ENCODE measurements at places on chromosomes 2 and 18.

- DNase-seq: no peak
These were observed 191.0 kb upstream of the CCDC150 start for GRCh38 chr2:196448407-196449079.

- DNase-seq: no peak
These were observed 79.5 kb downstream of the SLC8A1 start for GRCh38 chr2:40372283-40372985.

DNA sequence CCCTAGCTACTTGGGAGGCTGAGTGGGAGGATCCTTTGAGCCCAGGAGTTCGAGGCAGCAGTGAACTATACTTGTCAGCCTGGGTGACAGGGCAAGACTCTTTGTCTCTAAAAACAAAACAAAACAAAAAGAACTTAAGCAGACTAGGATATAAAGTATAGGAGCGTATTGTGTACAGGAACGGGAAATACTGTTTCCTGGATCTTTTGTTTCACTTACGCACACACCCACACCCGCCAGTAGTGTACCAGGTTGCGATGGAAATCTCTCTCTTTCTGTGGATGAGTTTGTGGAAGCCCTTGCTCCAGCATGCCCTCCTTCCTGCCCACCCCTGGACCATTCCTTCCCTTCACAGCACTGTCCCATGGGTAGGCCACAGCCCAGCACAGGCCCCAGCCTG is 136.3 kb downstream of the RPIA start:
- no peak for DNase-seq

GRCh38 chr2:201730651-201731285 is 32.3 kb upstream of the MPP4 start:
- no peak for DNase-seq

GRCh38 chr2:184814421-184814820 is 216.1 kb downstream of the ZNF804A start:
- no peak for DNase-seq

DNA sequence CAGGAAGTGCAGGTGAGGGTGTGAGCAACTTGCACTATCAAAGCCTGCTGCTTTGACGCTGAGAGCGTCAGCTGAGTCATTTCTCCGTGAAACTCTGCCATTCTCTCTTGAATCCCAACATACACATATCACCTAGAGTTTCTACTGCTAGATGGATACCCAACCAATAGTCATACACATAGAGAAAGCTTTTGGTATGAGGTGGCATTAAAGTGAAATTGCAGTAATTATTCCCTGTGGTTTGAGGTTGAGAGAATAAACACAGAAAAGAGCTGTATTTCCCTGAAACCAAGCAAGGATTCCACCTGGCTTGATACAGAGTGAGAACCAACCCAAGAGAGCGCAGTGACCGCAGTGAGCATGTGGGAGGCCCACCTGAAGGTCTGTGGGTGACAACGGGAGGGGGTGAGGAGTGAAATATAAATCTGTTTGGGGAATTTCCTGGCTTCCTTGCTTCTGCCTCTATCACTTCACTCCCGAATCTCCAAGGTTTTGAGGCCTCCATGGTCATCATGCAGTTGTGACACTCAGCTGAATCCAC is 28.8 kb upstream of the TMEM18 start:
- no peak for DNase-seq

GRCh38 chr2:167646557-167646956 is 600.8 kb downstream of the STK39 start:
- no peak for DNase-seq

DNA sequence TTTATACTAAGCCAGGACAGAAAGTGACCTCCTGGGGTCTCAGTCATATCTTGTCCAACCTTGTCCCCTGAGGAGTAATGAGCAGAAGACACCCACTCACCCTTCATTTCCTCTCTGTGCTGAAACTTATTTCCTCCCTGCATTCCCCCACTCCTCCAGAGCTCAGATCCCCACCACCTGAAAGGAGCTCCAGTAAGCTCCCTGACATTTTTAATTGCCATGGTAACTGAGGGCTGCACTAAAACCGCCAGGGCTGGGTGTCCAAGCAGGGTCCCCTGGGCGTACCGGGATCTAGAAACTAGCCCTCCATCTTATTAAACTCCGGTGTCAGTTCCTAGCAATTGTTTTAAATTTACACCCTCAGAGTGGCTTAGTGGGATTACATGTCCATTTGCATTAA is 393.3 kb upstream of the HNRNPA3 start:
- DNase-seq: no peak

DNA sequence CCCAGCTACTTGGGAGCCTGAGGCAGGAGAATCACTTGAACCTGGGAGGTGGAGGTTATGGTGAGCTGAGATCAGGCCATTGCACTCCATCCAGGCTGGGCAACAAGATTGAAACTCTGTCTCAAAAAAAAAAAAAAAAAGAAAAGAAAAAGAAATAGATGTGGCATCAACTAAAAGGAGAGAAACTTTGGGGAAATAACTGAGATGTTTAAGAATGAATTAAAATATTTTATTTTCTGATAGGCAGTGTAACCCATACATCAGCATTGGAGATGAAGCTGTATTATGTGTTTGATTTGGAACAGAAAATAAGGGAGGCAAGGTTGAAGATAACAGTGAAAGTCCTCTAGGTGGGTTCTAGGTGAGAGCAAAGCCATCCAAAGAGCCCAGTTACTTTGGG is 110.7 kb upstream of the HNRNPA3 start:
- no peak for DNase-seq

GRCh38 chr2:165725421-165725820 is 68.6 kb downstream of the GALNT3 start:
- no peak for DNase-seq

DNA sequence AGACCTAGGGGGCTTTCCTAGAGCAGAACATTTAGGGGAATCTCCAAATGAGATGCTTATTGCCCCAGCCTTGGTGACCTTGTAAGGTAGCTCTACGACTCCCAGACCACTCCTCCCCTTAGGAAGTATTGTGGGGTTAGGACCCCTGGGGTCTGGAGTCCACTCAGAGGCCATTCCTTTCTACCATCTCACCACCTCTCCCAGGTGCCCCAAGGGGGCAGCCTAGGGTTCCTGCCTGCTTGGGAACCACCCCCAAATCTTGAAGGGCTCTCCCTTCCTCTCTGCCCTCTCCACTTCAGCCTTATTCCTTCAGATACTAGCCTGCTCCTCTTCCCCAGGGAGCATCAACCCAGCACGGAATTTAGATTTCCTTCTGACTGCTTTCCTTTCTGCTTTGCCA is 17.5 kb upstream of the EXOC6B start:
- DNase-seq: no peak

DNA sequence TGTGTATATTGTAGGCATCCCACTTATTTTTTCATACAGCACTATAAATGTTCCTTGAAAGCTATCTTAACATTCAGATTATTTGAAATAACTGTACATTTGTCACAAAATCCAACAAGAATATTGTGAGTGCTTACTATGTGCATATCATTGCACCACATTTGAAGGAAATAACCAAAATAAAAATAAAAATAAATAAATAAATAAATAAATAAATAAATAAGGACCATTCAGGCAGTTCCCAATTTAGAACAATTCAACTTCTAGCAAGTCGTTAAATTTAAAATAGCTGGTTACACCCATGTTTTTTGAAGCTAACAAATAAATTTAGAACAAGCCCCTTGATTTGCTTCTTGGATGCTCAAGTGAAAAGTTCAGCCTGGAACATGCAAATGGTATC is 548.3 kb downstream of the ERBB4 start:
- no peak for DNase-seq

GRCh38 chr2:216994353-216994854 is 134.5 kb upstream of the TNP1 start:
- DNase-seq: no peak

GRCh38 chr2:60148716-60149115 is 404.7 kb downstream of the BCL11A start:
- peak; percentile 47 for DNase-seq

DNA sequence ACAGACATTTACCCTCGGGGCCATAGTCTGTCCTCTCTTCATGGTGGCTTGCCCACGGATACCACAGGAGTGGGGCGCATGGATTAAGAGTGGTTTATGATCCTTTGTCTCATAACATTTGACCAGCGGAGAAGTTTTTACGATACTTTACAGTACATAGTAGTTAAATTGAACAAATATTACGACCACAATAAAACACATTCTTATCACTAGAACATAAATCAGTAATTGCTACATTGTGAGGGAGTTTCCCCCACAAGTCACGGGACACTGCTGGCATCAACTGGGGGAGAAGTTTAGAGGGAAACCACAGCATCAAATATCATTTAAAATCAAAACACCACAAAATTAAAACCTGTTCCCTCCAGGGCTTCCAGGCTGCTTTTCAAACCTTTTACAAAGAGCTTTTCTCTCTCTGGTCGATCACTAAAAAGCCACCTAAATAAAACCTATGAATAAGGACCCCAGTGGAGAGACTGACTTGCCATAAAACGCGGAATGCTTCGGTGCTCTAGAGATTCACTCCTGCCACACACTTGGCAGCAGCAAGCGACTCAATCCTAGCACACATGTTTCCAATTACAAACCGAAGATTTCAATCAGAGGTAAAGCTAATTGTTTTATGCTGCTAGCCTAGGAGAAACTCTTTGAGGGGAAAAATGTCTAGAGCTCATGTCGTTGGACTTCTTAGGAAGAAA is 173.7 kb upstream of the HNRNPA3 start:
- no peak for DNase-seq

GRCh38 chr2:149587950-149588487 is 444 bp upstream of the MMADHC start:
- no peak for DNase-seq

GRCh38 chr2:199751492-199752120 is 99.4 kb downstream of the FTCDNL1 start:
- no peak for DNase-seq

- peak; percentile 76 for DNase-seq
These were observed 4.8 kb upstream of the TMEM37 start for GRCh38 chr2:119426801-119427395.

DNA sequence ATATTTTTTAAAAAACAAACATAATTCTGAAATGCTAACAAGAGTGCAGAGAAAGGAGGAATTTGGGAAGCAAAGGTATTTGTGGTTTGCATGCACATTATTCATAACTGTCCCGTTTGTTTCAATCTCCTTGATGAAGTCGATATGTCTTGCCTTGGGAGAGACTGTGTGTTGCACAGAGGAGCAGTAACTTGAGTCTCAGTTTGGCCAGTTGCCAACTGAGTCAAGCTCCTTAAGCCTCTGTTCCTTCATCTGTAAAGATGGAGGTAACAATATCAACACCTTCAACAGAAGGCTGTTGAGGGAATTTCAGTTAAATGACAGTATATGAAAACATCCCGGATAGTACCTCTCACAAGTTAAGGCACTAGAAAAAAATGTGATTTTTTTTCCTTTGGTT is 226.2 kb downstream of the ASXL3 start:
- DNase-seq: no peak
